T1000 (cell line): ENCODE measurements at places on chromosomes 11 and 22.

GRCh38 chr11:35911013-35911412, 32.8 kb upstream of the LDLRAD3 start:
- no peak for DNase-seq

DNA sequence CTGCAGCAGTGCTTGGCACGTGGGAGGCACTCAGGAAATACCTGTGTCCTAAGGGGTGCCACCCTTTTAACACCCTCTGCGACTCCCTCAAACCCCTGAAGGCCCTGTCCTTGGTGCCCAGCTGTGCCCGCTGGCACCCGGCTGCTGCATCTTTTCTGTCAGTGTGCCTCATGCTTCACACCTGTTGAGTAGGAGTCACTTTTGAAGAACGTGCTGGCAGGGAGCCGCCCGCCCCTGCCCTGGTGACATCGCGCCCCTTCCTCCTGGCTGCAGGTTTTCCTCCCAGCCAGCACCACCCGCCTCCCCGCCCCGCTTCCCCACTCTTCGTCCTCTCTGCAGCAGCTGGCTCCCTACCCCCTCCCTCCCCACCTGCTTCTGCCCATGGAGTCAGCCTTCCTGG, 17.8 kb downstream of the FRMD8 start:
- DNase-seq, result no peak

GRCh38 chr22:20565079-20565734, 57.8 kb downstream of the MED15 start:
- DNase-seq, result no peak

GRCh38 chr11:116384876-116385275, 387.9 kb downstream of the BUD13 start:
- DNase-seq, result no peak

DNA sequence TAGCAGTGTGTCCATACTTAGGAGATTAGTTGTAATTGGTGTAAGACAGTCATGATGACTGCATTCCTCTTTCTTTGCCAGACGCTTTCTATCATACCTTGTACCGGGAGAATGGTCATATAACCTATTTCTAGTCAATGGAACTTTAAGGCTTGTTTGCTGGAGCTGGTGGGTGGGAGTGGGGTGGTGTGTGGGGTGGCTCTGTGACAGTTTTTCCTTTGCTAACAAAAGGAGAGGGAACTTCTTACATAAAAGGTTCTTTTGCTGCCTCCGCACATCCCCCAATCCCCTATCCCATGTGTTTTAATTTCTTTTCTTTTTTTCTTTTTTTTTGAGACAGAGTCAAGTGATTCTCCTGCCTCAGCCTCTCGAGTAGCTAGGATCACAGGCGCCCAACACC, 9.8 kb upstream of the NUCB2 start:
- DNase-seq, result no peak

DNA sequence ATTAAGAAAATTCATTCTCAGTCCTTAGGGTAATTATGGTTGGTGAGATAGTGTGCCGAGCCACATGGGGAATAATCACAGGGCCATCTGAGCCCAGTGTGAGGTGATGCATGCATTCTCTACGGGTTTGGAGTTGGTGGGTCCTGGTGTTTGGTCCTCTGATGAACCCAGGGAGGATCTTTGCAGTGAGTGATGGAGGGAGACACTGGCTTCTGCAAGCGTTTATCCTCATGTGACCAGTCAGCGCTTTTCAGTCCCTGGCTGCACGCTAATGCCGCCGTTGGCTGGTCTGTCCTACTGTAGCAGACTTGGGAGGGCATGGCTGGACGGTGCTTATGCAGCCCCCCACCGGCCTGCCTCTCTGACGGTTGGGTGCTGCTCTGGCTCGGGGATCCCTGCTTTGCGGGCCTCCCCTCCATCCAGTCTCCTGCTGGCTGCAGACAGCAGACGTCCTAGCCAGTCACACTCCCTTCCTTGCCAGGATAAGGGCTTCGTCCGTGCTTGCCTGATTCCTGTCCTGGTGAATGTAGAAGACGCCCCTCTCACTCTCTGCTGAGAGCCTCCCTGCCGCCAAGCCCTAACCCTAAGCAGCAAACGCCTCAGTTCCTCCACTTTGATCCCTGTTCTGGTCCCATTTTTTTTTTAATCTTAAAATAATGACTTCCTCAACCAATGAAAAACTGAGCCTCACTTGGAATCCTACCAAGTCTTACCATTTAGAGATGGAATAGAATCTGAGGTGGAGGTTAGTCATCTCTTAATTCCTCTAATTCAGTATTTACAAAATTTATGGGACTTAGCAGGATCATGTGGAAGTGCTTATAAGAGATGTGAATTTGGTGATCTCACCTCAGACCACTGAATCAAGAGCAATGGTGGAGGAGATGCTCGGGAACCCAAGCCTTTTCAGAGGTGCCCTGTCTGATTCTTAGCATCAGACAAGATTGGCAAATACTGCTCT, 143.7 kb upstream of the SORL1-AS1 start:
- DNase-seq, result no peak

- DNase-seq, result no peak
Measured at GRCh38 chr11:111010391-111011274, 234.9 kb upstream of the POU2AF2 start.

DNA sequence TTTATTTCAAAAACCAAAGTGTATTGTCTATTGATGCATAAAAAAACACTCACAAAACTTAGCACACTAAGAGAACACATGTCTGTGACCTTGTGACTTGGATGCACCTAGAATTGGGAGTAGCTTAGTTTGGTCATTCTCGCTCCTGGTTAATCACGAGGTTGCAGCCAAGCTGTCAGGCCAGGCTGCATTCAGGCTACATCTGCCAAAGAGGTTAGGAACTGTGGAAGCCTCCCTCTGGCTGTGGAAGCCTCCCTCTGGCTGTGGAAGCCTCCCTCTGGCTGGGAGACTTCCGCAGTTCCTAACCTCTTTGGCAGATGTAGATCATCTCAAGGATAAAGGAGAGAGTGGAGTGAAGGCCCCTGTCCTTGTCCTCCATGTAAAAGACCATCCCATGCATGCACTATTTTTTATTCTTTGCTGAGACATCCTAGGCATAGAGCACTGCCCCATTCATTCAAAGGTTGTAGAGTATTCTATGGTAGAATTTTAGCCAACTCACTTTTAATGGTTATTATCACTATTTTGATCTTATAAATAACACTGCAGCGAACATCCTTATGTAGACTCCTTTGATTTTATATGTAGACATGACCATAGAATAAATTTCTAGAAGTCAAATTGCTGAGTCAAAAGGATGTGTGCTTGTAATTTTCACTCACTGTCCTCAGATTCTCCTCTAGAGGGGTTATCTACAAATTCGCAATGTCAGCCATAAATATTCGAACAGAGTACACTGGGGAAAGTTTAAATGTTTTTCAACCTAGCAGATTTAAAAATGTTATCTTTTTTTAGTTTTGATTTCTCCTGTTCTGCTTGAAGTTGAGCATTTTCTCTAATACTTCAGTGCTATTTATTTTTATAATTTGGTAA, 63.0 kb upstream of the IGLL5 start:
- DNase-seq, result no peak

DNA sequence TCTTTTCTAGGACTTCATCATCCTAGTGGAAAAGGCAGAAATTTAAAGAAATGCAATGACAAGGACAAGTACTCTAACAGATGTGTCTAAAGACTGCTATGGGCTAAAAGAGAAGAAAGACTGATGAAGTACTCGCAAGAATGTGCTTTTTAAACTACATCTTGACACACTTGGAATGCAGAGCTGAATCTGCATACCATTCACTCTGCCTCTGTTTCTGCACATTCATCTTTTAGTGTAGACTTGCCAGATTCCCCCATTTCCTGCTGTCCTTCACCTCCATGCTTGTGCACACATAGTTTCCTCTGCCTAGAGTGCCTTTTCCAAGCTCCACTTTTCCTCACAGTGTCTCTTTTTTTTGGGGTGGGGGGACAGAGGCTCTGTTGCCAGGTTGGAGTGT, 239.0 kb upstream of the CCDC179 start:
- no peak for DNase-seq

DNA sequence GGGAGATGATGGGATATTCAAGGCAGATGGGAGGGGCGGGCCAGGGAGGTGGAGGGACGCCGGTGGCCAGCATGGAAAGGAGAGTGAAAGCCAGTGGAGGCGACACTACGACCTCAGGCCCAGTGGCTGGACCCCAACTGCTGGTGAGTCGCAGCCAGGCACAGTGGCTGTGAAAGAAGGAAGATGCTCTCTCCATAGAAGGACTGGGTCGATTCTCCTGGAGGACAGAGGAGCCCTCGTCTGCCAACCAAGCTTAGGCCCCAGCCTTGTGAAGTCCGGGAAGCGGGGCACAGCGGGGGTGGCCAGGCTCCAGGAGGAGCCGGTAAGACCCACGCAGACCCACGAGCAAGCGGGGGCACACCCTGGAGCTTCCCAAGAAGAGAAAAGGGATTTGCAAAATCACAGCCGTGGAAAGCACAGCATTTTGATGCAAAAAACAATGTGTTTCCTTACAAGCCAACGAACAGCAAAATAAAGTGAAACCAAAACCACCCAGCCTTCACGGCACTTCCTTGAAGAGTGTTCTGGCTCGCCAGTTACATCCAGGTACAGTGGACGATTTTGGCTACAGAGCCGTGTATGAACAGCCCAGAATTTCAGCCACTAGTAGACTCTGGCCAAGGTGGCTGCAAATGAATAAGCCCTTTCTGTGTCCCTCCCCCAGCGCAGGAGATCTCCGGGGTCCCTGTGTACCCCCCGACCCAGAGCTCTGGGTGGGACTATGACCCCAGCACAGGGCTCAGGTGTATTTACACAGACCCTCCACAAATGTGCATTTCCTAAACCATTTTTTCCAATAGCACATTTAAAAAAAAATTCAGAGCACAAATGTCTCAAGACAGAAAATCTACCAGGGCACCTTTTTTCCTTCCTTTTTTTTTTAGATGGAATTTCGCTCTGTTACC, 96.9 kb downstream of the TRMU start:
- DNase-seq, result no peak

DNA sequence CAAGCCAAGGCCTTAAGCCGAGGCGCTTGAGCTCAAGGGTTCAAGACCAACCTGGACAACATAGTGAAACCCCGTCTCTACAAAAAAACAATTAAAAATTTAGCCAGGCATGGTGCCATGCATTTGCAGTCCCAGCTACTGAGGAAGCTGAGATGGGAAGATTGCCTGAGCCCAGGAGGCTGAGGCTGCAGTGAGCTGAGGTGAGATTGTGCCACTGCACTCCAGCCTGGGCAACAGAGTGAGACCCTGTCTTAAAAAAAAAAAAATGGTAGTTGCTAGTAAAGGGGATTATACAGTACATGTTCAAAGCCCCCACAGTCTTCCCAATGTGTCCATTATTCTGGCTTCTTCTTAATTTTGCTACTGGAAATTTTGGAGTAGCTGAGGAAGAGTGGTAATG, 18.2 kb downstream of the CABIN1 start:
- DNase-seq, result no peak

DNA sequence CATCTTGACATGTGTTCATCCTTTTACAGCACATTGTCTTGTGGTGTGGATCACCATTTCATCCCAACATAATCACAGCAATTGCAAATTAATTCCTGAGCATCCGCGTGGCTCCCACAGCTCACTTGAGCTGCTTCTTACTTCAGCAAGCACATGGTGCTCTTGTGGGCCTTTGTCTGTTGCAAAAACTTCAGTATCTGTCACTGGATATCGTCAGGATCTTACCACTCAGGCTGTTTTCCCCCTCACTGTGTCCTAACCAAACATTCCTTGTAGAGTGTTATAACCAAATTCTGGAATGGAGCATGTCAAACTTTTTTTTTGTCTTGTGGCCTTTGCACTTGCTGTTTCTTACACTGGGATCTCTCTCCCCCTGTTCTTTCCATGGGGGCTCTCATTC, 683.1 kb upstream of the ARHGAP42 start:
- DNase-seq, result no peak

DNA sequence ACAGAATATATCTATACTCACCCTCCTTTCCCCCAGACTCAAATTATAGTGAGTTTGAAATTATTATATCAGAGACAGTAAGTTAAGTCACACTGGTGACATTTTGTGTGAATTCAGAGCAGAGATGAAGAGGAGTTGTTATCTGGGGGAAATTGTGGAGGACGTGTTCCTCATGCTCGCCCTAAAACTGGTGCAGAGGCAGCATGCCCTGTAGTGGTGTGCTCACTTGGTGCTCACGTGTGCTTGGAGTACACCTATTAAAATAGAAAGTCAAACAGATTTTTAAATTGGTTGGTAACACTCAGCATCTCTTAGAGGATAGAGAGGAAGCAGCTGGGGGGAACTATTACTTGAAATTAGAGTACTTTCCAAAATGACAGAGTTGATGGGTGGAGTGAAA, 51.6 kb upstream of the ADSL start:
- no peak for DNase-seq

GRCh38 chr22:37926358-37926757, 20.3 kb downstream of the MICALL1 start:
- no peak for DNase-seq

- no peak for DNase-seq
Measured at GRCh38 chr22:17218341-17218740, 894 bp downstream of the ADA2 start.

DNA sequence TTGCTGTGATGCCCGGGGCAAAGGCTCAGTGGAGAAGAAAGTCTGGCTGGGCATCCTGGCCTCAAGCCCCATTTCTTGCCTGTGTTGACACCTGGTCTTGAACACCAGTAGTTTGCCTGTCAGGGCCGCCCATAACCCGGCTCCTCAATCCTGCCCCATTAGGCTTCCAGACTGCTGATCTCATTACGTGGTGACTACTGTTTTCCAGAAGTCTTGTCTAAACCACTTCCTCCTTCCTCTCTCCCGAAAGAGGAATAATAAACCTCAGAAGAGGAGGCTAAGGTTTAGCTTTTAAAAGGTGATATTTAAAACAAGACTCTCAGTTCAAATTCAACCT, 97.7 kb downstream of the CD44 start:
- peak; percentile 30 for DNase-seq

- no peak for DNase-seq
Measured at GRCh38 chr11:16780698-16781550, 42.5 kb downstream of the C11orf58 start.

GRCh38 chr11:12088047-12088481, 22.3 kb upstream of the MICAL2 start:
- DNase-seq, result no peak

- no peak for DNase-seq
Measured at GRCh38 chr22:29555065-29555644, 1.6 kb upstream of the THOC5 start.

- DNase-seq, result no peak
Measured at GRCh38 chr11:42806191-42806590, 505.6 kb upstream of the API5 start.

DNA sequence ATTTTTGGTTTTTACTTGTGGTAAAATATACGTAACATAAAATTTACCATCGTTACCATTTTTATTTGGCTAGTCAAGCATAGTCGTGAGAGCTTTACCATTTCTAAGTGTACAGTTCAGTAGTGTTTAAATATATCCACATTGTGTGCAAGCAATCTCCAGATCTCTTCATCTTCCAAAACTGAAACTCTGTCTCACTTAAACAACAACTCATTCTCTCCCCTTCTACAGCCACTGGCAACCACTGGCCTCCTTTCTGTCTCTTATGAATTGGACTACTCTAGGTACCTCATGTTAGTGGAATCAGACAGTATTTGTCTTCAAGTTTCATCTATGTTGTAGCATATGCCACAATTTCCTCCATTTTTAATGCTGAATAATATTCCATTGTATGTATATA, 37.4 kb downstream of the SMC1B start:
- DNase-seq, result no peak
